T-helper 2 cell treated with Interferon-gamma antibody and Interleukin-4, amounts not matched to agents 100 ng/mL and 5 ng/mL, for 36 hours (primary cell): ENCODE measurements at places on chromosomes 3 and 15. TPM values are rescaled to one million over a fixed set of nuclear protein-coding genes. Genes with fewer than 3 reads are reported as not detected.

CGNL1 gene
- total RNA-seq: not detected in 2 replicates

ECE2 gene
- not detected in 2 replicates for total RNA-seq

GOLGA6B gene
- not detected in 2 replicates for total RNA-seq

UBA5 gene
- 38.3 and 46.1 TPM in 2 replicates for total RNA-seq

SLC26A6 gene
- 43.7 and 47.3 TPM in 2 replicates for total RNA-seq

GABRB3 gene
- total RNA-seq: not detected in 2 replicates

OCA2 gene
- not detected in 2 replicates for total RNA-seq

CLDN11 gene
- total RNA-seq: not detected in 2 replicates
